ENCODE measurements at places on chromosomes 3 and 15.

- no peak for DNase-seq
Measured at GRCh38 chr3:57151021-57151449, 14.1 kb downstream of the IL17RD start.

- no peak for DNase-seq
Measured at GRCh38 chr3:56966509-56966908, 94.0 kb upstream of the SPATA12 start.

GRCh38 chr3:187931101-187931500, 185.8 kb upstream of the BCL6 start:
- no peak for DNase-seq

GRCh38 chr15:98689431-98689861, 41.1 kb downstream of the IGF1R start:
- DNase-seq = no peak

DNA sequence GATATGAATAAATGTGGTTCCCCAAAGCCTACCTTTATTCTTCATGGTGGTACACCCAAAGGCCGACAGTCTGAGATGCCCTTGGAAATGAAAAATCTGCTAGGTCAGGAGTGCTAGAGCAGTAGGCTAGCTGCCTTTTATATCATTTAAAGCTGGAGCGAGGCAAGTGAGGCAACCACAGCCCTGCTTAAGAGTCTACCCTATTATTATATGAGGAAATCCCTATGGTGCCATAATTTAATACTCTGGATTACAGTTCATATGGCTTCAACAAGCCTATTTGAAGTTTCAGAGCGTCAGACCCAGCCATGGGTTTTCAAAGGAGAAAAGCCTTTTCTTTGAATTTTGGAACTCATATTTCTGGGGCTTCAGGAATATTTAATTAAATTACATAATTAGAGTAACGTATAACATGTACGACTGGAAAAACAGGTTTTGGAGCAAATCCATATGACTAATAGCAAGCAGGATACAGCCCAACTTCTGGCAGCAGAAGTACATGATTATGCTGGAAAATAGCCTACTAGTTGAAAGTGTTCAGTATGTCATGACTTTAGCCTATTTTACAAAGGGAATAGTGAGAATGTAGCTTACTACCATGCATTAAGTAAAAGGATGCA, 18.0 kb upstream of the SLTM start:
- DNase-seq = no peak

Data from femur (tissue), 1 donor.